ENCODE measurements at places on chromosomes 1 and 21.

GRCh38 chr21:45237401-45237800 lies 50.3 kb downstream of the POFUT2 start:
- no peak for DNase-seq

- DNase-seq = no peak
These were observed 134.6 kb upstream of the ARHGEF16 start for GRCh38 chr1:3319874-3320245.

GRCh38 chr1:207810173-207810572 lies 58.3 kb downstream of the CD46 start:
- DNase-seq = no peak

- DNase-seq = no peak
These were observed 3.0 kb downstream of the MORC3 start for GRCh38 chr21:36323032-36323431.

- no peak for DNase-seq
These were observed 17.5 kb downstream of the AGL start for GRCh38 chr1:99867682-99868081.

GRCh38 chr1:232813097-232813496 lies 7.9 kb downstream of the MAP10 start:
- no peak for DNase-seq

- no peak for DNase-seq
These were observed 108.8 kb downstream of the KIAA0319L start for GRCh38 chr1:35448344-35448801.

Measured in stimulated activated CD8-positive, alpha-beta memory T cell treated with anti-CD3 and anti-CD28 coated beads, Interleukin-4, amount 100 ng/mL, for 1 hour (primary cell).